Stimulated activated CD4-positive, alpha-beta T cell treated with anti-CD3 and anti-CD28 coated beads, Interleukin-12 subunit alpha, Interleukin-12 subunit beta, amount 100 ng/mL, for 4 hours (primary cell): ENCODE measurements at places on chromosomes 16 and 17.

GRCh38 chr16:56971768-56972043 is 10.0 kb downstream of the CETP start:
- DNase-seq = no peak

DNA sequence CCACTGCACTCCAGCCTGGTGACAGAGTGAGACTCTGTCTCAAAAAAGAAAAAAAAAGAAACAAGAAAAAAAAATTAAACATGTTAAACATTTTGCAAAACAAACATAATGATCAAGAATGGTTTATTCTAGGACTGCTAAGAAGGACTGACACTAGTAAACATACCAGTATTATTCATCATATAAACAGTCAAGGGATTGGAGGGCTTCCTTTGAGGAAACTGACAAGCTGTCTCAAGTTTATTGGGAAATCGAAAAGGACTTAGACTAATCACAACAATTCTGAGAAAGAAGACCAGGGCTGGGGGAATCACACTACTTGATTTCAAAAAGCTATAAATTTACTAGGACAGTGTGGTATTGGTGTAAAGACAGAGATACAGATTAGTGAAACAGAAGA is 75.5 kb downstream of the MYH10 start:
- no peak for DNase-seq

DNA sequence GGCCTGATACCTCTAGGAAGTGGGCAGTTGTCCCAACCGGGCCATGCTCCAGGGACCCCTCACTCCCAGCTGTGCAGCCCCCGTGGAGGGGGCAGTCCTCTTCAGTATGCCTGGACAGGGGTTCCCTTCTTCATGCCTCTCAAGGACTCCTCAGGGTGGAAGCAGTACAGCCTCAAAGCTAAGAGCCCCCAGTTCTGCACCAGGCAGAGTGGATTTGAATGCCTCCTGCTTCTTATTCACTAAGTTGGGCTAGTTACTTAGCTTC is 23.9 kb upstream of the ST6GALNAC1 start:
- DNase-seq = no peak

GRCh38 chr17:76074390-76075363 is at the start of gene GALR2:
Gene GALR2, plus strand, starts transcription at chr17:76074781. Its CDS starts 103 bp downstream, at chr17:76074884.
- no peak for DNase-seq

- DNase-seq = peak; percentile 84
Observed at GRCh38 chr17:74972107-74972972, at the start of gene HID1. Gene HID1, minus strand, starts transcription at chr17:74972759. Its CDS starts 103 bp downstream, at chr17:74972656.
